HT-29 (cell line): ENCODE measurements at places on chromosomes 3 and 15.

- no peak for DNase-seq
Measured at GRCh38 chr3:48299746-48300712, 33.4 kb downstream of the SPINK8 start.

GRCh38 chr15:45387380-45388007, 9.2 kb upstream of the GATM start:
- no peak for DNase-seq

DNA sequence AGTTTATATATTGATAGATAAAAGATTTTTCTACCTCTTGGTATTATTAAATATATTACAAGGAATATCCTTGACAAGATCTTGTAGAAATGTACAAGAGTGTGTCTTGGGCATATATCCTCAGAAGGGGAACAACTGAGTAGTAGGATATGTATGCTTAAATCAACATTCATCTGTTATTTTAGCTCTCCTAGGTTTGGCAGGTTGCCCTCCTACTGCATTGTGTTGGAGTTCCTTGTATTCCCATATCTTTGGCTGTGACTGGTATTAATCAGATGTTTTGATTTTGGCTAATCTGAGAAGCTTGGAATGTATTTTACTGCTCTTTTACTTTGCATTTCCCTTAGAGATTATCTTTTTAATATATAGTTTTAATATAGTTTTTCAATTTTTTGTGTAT, 4.6 kb downstream of the MYRIP start:
- DNase-seq = no peak

DNA sequence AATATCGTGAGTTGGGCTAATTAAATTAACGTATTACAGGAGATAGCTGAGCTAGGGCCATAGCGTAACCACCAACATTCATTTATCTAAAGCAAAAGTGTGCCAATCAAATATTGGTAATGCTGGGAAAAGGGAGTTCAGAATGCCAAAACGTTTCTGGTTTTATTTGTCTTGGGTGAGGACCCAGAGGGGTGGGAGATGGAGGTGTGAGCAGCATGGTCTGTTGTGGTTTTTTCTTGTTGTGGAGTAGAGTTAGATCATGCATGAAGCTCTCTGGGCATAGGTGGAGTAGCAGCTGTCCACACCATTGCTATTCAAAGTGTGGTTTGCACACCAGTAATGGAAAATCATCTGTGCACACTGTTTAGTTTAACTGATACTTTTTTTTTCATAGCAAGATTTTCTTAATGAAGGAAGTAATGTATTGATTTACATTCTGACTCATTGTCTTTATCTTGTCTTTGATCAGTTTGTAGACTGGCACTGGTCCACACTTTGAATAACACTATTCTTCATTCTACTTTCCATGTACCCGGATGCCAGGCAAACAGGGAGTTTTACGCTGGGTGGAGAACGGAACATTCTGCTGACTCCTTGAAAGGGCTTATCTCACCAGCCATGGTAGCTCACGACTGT, 50.8 kb upstream of the CRTC3 start:
- peak; percentile 96 for DNase-seq

DNA sequence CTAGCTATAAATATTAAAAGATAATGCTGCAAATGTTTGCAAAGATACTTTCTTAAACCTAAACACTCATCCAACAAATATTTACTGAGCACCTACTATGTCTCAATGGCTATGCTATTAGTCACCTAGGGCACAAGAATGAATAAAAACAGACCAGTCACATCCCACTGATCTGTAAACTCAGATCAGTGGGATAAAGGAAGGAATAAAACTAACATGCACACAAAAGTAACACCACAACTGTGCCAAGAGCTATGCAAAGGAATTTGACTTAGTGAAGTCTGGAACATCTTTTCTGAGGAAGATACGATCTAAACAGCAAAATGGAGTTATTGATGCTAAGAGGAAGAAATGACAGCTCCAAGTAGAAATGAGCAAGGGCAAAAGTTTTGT, 56.6 kb downstream of the CBLB start:
- peak; percentile 17 for DNase-seq

GRCh38 chr3:68757157-68757556, 175.2 kb downstream of the TAFA4 start:
- DNase-seq = no peak

DNA sequence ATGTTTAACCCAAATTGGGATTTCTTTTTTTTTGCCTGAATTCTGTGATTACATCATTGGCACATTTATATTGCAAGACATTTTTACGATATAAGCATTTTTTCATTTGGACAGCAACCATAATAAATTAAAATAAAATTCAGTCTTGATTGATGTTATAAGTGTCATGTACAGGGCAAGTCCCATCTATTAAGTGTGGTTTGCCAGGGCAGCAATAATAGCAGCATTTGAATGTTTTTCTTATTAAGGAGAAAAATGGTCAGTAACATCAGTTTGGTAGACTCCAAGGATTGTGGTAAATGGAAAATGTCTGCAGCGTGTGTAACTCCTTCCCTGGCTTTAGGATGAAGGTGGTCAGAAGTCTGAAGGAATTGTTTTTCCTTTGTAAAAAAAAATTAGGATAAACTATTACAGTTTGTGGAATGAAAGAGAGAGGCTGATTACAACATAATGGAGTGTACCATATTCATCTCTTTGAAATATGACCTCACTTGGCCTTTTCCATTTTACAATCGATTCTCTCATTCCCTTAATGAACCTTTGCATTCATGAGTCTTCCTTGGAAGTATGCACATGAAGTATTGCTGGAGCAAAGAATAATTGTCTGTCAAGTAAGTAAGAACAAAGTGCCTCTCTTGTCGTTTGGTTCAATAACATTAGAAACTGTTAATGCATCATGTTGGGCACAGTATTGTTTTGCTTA, 405.4 kb upstream of the THRB start:
- no peak for DNase-seq

DNA sequence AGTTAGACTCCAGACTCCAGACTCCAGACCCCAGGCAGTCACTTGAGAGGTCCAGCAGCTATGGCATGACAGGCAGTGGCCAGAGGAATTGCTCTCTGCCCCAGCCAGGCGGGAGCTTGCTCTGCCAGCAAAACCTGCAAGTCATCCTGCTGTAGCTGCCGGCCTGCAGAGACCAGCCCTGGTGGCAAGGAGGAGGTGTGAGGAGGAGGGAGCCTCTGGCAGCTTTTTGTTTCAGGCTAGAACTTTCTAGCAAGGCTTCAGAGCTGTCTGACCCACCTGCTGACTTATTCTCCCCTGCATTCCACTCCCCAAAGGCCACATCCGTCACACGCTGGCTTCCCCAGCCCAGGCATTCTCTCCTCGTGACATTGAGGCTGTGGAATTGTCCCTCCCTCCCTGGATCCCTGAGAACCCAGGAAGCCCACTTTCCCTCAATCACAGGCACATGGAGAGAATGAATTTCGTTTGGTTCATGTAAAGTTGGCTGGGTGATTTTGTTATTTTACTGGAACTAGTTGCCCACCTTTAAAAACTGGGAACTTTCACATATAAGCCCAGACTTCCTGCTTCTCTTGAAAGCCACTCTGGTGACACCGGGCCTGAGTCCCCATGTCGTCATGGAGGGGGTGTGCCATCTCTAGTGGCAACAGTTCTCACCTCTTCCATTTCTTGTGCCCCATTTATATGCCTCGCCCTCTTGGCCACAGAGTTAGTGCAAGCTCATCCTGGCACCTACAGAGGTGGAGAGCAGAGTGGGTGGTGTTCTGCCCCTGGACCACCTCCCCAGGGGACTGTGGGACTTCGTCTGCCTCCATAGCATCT, 82.7 kb downstream of the ABHD5 start:
- no peak for DNase-seq

DNA sequence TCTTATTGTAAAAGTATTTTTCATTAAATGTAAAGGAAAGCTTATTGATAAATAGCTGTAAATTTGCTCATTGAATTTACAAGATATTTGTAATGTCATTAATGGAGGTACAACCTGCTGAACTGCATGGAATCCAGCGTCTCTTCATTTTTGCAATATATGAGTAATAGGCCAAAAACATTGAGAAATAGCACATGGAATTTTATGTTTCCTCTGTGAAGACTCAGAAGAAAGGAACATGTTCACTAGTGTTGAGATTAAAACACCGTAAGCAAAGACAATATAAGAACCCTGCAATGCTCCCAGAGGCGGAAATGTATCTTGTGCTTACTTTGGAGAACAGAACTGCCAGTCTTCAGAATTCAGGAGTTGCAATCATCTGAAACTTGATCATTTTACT, 167.6 kb downstream of the ALDH1A2 start:
- no peak for DNase-seq

DNA sequence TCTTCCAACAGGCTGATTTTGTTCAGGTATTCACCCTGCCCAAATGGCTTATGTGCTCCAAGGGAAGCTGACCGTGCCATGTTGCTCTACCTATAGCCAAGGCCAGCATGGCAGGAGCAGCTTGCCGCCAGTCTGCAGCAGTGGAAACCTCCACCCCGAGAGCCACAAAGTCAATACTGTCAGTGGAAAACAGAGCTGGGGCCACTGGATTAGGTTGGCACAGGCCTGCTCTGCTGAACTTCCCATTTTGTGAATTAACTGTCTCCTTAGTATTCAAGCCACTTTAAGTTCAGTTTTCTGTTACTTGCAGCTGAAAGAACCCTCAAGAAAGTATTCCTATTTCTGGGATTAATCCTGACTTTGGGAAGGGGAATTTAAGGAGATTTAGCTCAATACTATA, 63.8 kb upstream of the XCR1 start:
- DNase-seq = no peak

DNA sequence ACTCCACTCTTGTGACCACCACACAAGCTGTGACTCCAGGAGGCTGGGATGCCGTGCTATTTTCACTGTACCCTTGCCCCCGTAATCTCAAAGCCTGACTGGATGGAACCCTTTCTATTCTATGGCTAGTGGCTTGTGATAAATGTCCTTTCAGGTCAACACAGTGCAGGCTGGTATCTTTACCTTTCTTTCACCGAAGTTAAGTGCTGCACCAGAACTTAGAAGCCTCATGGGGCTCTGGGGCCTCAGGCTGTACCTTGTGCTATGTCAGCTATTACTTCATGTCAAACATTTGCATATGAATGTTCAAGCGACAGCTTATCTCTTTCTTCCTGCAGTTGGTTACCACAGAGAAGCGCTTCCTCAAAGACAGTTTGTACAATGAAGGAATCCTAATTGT, 66.8 kb downstream of the RPL39L start:
- DNase-seq = no peak

DNA sequence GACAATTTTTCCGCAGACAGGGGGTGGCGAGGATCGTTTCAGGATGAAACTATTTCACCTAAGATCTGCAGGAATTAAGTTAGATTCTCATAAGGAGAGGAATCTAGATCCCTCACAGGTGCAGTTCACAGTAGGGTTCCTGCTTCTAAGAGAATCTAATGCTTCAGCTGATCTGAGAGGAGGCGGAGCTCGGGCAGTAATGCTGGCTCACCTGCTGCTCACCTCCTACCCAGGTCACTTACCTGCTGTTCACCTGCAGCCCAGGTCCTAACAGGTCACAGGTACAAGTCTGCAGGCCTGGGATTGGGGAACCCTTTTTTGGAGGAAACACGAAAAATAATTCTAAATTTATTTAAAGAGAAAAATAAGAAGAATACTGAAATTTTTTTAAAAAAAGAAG, 406.8 kb downstream of the MCTP2 start:
- no peak for DNase-seq

- DNase-seq = no peak
Measured at GRCh38 chr15:64029633-64030032, 16.7 kb downstream of the DAPK2 start.

DNA sequence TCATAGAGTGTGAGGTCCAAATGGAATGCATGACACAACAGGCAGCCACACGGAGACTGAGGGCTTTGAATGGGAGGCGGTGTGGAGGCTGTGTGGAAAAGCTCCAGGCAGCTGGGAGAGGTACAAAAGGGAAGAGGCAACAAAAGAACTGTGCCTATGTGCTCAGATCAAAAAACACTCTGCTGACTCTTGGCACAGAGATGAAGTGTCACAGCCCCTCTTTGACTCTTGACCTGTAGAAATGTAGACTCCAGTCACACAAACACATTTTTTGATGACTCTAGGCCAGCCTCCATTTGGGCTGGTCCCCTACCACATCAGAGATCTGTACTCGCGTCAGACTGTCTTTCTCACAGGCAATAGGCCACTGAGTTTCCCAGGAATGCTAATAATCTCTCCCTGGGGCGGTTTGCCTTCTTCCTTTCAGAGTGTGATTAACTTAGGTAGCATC, 456.0 kb downstream of the TUSC7 start:
- DNase-seq = no peak

GRCh38 chr3:134364061-134364935, 9.9 kb downstream of the AMOTL2 start:
- peak; percentile 94 for DNase-seq

- DNase-seq = no peak
Measured at GRCh38 chr15:80727196-80727595, 32.1 kb downstream of the ABHD17C start.

- DNase-seq = no peak
Measured at GRCh38 chr3:45711931-45712330, 22.7 kb downstream of the SACM1L start.

DNA sequence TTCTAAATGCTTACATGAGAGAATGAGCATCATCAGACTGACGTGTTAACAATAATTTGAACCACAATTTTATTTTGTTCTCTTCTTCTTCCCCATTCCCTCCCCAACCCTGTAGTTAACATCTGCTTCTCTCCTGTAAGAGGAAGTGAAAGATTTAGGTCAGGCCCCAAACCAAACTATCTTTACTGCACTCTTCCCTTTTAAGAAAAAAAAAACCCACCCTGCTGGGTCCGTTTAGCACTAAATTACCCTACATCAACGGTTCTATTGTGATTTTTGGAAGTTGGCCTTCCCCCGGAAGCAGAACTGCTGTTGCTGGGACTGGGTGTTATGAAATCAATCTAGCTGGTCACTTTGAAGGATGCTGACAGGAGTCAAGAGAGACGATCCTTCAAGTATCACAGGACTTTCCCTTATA, 49.4 kb downstream of the NFKBIZ start:
- no peak for DNase-seq

DNA sequence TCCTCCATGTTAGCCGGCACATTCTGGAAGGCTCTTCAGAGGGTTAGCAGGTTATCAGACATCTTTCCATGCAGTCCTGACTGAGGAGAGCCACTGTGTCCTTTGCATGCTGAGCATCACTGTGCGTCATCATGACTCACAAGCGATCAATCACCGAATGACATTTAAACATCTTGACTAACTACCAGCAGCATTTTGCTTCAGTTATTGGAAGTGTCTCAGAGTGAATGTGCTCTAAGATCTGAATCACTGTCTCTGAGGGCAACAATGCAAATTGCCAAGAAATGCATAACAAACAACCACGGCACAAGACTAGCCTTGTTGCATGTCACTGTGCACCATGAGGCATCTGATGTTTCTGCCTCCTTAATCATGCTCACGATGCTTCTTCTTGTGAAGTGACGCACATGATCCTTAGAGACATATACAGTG, 18.3 kb upstream of the ATP8B4 start:
- peak; percentile 51 for DNase-seq

- no peak for DNase-seq
Measured at GRCh38 chr3:141081141-141081795, 30.1 kb downstream of the SPSB4 start.

DNA sequence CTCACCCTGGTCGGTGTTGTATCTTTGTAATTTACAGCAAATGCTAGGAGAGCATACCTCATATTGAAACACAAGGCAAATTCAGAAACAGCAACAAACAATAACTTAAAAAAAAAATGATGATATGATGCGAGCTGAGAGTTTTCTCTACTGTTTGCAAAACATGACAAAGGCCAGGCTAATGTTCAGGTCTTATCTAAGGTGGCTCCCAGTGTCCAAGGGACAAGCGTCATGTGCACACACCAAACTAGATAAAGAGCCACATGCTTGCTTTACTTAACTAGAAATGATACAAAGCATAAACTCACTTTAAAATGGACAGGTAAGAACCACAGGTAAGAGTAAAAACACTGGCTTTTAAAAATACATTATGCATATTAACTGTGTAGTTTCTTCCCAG, 375.9 kb downstream of the FOXP1 start:
- DNase-seq = no peak
